ENCODE measurements at places on chromosomes 4 and X.

- no peak for DNase-seq
These were observed 99.3 kb downstream of the ANXA5 start for GRCh38 chr4:121597346-121597934.

GRCh38 chr4:39543034-39543433, 15.8 kb upstream of the UGDH start:
- no peak for DNase-seq

DNA sequence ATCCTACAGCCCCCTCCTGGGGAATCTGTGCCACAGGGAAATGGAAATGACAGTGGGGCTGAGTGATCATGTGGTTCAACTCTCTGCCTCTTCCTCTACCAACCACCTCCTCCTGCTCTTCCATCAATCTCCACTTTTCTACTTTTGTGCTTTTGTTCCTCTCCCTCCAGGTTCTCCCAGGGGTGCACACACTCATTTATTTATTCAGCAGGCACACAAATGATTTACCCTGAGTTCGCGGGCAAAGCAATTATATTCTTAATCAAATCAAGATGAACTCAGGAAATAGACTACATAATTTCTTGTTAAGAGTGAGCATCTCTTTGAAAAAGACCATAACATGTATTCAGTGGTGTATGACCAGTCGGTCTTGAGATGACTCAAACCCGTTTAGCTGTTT, 69.2 kb downstream of the VCX3A start:
- no peak for DNase-seq

DNA sequence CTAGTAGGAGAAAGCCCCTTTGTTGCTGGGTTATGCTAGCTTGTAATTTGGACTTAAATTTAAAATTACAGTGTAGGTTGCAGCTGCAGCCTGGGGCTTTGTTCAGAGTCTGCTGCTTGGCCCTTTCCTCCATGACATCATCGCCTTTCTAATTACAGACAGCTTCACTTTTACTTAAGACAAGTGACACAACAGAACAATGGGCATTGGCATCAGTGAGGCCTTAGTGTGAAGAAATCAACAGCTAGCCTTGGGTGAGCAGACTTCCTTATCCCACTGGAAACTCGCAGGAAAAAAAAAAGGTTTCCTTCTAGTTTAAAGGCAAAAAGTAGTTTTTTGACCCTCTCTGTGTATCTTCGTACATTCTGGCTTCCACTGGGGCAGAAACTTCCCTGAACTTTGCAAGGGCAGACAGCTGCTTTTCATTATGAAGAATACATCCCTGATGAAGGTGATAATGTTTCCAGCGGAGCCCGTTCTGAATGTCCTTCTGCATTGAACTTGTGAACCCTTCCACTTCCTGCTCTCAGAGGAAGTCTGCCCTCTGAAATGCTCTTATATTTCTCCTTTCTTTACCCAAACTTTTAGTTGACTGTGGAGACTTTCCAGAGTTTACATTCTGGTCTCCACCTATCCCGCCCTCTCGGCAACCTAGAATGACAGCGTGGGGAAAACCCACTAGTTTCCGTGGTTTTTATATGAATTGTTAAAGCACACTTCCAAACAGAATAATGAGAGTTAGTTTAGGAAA, 123.2 kb upstream of the FAM9C start:
- no peak for DNase-seq

DNA sequence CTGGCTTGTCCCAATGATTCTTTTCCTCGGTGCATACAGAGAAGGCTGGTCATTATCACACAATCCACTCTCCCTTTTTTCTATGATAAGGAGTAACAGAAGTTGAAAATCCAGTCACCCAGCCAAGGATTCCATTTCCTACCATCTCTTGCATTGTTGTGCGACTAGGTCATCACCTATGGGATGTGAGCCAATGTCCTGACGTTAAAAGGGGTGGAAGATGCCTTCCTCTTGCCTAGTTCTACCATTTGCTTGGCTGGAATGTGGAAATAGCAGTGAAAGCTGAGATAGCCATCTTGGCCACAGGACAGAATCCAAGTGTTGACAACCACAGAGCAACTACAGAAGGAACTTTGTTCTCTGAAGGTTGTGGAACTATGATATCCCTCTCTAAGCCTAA, 132.2 kb upstream of the KIT start:
- no peak for DNase-seq

GRCh38 chr4:122005064-122005755, 53.4 kb upstream of the TRPC3 start:
- DNase-seq, result no peak

DNA sequence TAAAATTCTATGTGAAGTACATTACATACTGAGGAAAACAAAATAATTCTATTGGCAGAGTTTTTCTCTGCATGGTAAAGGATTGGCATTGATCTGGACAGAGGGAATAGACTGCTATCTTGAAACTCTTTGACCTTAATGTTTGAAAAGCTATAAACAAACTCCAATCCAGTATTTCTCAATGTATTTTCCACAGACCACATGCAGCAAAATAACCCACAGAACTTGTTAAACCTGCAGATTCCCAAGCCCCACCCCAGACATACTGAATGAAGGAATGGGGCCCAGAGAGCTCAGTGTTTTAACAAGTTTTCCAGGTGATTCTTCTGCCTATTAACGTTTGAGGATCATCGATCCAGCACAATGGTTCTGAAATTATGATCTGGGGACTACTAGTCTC, 15.7 kb downstream of the RNF128 start:
- DNase-seq, result no peak

DNA sequence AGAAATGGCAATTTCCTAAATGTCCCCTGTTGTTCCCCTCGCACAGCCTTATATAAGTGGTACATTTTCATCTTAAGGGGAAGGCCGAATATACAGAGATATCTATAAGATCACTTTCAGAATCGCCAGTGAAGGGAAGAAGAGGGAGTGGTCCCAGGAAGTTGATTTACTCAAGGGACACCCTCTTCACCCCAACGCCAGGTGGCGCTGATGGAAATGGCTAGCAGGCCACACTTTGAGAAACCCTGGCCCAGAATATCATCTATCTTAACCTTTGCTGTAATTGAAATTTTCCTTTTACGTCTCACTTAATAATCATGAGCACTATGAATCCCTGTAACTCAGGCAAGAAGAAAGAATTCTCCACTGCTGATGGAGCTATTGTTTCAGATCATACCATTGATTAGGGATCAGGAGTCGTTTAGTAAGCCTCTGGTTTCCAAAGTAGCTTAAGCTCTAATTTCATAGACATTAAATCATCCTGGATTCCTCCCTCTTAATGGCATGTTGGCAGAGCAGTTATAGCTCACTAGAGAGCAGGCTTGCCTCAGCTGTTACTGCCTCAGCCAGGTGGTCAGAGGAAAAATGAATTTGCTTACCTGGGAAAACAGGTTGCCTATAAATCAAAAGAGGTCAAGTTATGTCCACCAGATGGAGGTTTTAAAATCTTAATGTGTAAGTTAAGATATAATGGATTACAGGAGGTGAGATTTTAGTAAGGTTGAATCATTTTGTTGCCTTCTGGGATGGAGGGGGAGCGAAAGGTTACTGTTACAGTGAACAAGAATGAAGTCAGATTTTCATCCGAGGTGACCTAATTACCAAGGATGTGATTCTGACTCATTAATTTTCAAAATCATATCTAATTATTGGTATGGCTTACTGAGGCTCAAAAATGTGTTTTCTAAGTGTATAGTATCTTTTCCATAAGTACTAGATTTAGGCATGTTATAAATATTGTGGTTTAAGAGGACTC, 941.2 kb upstream of the TENM3 start:
- no peak for DNase-seq

- peak; percentile 4 for DNase-seq
These were observed 236.1 kb downstream of the OPHN1 start for GRCh38 chrX:68196939-68197791.

GRCh38 chr4:173135241-173135847, 33.3 kb upstream of the GALNT7 start:
- DNase-seq, result no peak

- DNase-seq, result no peak
These were observed 53.9 kb upstream of the UGT2B4 start for GRCh38 chr4:69549651-69550050.

- no peak for DNase-seq
These were observed 5.3 kb upstream of the BDH2 start for GRCh38 chr4:103104886-103105285.

- DNase-seq, result no peak
These were observed 31.0 kb downstream of the NSG1 start for GRCh38 chr4:4417886-4418285.

- no peak for DNase-seq
These were observed 4.8 kb downstream of the ACOX3 start for GRCh38 chr4:8435656-8436121.

DNA sequence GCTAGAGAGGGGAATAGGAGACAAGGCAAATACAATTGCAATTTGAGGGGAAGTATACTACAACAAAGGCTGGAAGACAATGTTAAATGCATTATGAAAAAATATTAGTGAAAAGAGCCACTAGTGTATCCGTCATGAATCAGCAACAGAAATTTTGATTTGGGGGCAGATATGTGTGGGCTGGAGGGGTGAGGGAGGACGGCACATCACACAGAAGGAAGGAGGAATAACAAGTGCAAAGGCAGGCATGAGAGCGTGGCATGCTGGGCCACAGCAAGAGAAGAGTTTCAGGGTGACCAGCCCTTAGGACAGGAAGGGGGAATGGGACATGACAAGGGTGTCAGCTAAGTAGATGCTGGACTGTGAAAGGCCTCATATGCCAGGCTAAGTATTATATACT, 63.7 kb upstream of the NAP1L5 start:
- DNase-seq, result no peak

DNA sequence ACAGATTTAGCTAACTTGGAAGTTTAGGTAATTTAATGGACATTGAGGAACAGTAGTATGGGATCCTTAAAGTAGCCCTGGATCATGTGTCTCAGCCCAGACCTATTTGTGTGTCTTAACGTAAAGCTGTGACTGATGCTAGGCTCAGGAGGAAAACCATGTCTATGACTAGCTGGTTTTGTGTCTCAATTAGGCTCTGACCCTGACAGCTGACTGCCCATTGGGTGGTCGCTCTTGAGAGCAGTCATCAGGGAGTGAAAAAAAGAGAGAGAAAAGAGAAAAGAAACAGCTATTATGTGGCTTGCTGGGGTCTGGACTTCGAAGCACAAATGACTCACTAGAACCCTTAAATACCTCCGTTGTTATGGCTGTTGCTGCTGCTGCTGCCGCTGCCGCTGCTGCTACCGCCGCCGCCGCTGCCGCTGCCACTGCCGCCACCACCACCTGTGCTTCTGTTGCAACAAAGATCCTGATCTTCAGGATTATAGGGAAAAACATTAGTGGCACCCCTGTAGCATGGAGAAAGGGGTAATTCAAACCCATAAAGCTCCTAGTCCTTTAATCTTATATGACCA, 70.7 kb downstream of the GSPT2 start:
- no peak for DNase-seq

DNA sequence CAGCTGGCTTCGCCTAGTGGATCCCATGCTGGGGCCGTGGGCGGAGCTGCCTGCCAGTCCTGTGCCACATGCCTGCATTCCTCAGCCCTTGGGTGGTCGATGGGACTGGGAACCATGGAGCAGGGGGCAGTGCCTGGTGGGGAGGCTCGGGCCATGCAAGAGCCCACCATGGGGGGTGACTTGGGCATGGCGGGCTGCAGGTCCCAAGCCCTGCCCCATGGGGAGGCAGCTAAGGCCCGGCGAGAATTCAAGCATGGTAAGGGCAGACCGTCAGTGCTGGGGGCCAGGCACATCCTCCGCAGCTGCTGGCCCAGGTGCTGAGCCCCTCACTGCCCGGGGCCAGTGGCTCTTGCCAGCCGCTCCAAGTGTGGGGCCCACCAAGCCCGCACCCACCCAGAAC, 262.6 kb downstream of the CENPC start:
- DNase-seq, result no peak

DNA sequence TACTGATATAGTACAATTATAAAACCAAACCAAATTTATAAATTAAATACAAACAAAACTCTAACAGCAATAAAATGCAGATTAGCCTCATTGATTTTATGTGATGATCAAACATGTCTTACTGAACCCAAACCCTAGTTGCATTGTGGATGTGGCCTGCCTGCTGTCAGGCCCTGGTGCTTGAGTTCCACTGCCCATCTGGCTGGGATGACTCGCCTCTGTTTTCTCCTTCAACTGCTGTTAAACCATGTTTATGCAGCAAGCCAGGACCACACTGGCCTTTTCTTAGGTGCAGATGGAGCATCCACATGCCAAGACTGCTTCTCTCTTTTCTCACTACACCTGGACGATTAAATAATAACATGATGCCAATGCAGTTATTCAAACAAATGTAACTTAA, 22.6 kb downstream of the NAP1L5 start:
- no peak for DNase-seq

DNA sequence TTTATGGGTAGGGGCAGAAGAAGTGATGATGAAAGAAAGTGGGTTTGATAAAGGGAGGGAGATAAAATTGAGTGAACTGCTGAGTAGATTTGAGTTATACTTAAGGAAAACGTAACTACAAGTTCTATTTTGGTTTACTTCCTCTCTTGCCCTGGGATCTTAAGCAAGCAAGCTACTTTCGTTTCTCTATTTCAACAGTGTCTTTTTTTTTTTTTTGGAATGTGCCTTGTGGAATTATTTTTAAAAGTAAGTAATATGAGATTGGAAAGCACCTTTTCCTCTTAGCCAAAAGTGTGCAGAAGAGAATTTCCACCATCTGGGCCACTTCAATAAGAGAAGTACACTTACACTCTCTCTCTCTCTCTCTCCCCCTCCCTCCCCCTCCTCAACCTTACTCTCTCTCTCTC, 16.0 kb upstream of the C4orf36 start:
- no peak for DNase-seq

DNA sequence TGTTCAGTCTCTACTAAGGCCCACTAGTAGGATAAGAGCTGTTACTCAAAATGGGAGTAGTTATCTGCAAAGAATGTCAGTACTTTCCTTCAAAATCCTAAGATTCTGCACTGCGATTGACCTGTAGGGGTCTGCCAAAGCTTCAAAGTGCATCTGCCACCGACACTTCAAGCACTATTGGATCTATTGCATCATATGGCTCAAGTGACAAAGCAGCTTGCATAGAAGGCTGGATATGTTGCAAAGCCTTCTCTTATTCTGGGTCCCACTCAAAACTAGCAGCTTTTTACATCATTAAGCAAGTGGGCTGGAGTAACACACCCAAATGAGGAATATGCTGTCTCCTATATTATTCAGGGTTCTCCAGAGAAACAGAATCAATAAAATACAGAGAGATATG, 115.4 kb upstream of the EMCN start:
- no peak for DNase-seq

GRCh38 chr4:82381661-82382296, 8.0 kb upstream of the HNRNPD start:
- DNase-seq, result no peak
